ENCODE measurements at places on chromosomes 11 and 22.

DNA sequence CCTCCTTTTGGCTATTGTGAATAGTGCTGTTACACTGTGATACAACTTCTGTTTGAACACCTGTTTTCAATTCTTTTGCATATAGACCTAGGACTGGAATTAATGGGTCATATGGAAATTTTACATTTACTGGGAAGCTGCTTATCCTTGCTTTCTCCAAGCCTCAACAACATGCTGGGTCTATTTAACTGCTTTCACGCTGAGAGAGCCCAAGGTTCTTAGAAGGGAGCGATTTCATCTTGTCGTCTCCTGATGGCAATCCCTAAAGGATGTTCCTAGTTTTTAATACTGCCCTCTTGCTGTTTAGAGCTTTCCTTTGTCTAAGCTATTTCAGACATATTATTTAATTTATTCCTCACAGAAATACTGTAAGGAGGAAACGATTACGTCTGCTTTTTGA lies 15.5 kb downstream of the IRAG1 start:
- no peak for DNase-seq

GRCh38 chr11:72552399-72552910 lies 118.1 kb upstream of the CLPB start:
- DNase-seq: no peak

GRCh38 chr11:44654596-44654995 lies 72.2 kb upstream of the TSPAN18 start:
- DNase-seq: no peak

DNA sequence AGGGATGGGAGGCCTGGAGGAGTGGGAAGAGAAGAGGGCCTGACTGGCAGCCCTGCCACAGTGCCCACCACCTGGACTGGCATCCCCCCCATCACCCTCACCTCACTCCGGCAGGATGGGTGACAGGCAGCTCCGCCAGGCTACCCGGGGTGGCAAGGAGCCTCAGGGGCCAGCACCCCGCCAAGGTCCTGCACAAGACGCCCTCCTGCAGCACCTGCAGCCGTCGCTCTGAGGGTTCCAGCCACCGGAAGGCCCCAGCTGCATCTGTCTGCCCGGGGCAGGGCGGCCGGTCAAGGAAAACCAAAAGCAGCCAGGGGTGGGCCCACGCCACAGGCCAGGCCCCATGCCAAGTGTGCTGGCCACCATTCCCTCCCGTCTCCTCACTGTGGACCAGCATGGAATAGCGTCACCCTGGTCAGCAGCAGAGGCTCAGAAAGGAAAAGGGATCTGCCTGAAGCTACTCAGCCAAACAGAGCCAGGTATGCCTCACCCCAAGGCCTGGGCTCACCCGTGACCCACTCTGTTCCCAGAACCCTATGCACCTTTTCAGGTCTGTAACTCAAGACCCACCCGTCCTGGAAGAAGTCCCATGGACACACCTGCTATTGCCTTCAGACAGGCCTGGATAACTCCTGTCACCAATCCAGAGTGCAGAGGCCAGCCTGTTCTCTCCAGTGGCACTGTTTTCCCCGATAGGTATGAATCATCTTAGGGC lies 7.0 kb downstream of the RHBDD3 start:
- DNase-seq: no peak

GRCh38 chr22:49449811-49450446 lies 377.7 kb downstream of the BRD1 start:
- DNase-seq: no peak

DNA sequence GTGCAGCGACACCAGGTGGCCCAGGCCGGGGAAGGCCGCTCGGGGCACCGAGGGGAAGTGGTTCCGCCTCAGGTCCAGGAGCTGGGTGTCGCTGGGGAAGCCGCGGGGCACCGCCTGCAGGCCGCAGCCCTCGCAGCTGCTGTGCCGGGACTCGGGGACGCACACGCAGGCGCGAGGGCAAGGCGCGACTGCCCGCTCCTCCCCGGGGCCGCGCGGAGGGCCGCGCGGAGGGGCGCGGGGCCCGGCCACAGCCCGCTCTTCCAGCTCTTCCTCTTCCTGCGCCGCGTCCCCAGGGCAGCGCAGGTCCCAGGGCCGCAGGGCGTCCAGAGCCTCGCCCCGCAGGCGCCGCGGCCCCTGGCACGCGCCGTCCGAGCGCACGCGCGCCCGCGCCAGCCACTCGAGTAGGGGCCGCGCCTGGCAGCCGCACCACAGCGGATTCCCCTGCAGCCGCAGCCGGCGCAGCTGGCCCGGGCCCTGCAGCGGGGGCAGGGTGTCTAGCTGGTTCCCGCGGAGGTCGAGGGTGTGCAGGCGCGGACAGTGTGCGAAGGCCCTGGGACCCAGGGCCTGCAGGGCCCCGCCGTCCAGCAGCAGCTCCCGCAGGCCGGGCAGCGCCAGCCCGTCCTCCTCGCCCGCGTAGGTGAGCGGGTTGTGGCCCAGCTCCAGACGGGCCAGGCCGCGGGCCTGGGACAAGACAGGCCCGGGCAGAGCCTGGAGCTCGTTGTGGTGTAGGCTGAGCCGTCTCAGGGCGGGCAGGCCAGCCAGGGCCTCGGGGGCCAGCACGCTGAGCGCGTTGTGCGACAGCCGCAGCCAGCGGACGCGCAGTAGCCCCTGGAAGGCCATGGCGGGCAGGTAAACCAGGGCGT lies 2.8 kb downstream of the CHADL start:
- DNase-seq: peak; percentile 58

GRCh38 chr22:34111210-34111824 lies 191.0 kb upstream of the LARGE1 start:
- no peak for DNase-seq

DNA sequence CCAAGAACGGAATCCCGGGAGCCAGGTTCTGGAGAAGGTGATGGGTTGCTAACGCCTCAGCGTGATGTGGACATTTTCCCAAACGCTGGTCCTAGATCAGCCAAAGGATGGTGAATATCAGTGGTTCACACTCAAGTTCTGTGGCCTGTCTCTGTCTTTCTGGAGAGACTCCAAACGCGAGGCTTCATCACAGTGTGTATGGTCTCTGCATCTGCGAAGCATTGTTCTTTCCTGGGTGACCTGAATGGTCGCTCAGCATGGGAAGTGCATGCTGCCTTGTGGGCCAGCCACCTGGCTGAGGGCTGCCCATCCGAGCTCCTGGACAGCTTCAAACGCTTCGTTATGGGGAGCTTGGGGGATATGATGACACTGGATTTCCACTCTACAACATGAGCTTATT lies 810.0 kb downstream of the TBC1D22A start:
- DNase-seq: no peak

GRCh38 chr11:88555018-88555828 lies 217.7 kb upstream of the CTSC start:
- no peak for DNase-seq

- DNase-seq: no peak
Measured at GRCh38 chr11:109794501-109794900, 298.7 kb upstream of the ZC3H12C start.

DNA sequence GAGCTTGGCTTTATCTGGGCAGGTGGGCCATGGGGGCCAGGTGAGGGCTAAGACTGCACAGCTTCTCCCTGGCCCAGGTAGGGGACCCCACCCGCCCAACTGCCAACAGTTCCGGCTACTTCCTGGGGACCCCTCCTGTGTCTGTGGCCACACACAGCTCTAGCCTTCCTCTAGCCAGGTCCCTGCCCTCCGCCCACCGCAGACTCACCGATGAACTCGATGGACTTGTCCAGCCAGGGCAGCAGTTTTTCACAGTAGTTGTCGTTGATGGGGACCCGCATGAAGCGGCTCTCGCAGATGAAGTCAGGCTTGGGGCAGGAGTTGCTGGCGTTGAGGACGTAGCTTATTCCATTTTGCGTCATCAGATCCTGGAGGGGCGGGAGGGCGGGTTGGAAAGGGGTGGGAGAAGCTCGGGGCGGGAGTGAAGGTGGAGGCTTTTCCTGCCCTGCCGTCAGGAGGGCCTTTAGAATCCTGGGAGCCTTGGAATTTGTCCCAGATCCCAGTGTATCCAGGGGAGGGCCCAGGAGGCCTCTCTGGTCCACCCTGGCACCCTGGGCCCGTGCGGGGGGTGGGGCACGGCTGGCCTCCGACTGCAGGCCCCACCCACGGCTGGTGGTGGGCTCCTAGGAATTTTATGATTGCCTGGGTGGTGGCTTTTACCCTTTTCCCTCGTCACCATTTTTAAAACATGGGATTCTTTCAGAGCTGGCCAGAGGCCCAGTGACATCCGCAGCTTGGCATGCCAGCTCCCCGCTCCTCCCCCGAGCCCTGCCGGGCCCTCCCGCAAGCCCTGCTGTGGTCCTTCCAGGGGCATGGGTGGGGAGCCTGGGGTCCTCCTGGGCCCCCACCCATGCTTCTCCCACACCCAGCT lies 13.9 kb downstream of the DUSP8 start:
- no peak for DNase-seq
